Activated CD4-positive, alpha-beta T cell treated with anti-CD3 and anti-CD28 coated beads, Interleukin-2, amount 10 ng/mL, durations not matched to agents 24 days and 14 days (primary cell): ENCODE measurements at places on chromosomes 3 and 15. TPM values are rescaled to one million over a fixed set of nuclear protein-coding genes. Genes with fewer than 3 reads are reported as not detected.
A peak's percentile ranks its signal among the peaks of the same experiment; 100 is the strongest.

DNA sequence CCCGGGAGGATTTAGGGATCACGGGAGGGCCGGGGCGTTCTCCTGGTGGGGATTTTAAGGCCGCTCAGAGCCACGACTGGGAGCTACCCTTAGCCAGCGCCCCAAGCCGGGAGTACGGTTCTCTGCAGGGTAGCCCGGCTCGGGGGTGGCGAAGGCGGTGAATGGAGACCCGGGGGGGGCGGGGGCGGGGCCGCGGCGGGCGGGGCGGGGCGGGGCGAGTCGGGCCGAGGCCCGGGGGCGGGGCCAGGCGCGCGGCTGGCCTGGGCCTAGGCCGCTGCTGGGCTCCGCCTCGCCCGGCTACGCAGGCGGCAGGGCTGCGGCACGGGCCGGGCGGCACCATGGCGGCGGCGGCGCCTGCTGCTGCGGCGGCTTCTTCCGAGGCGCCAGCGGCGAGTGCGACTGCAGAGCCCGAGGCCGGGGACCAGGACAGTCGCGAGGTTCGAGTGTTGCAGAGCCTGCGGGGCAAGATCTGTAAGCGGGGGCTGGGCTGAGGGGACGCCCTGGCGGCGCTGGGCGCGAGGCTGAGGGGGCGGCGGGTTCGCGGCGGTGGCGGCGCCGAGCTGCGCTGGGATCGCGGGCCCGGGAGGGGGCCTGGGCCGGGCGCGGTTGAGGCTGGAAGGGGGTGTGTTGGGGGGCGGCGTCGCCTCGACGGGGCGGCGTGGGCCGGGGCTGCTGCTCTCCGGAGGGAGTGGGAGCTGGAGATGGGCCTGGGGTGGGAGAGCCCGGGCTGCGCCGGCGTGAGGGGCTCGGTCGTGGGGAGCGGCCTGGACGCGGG lies at the start of gene RASA2:
Gene RASA2, plus strand, starts transcription at position 282 of the 775 bp plus-strand sequence. Its CDS starts 57 bp downstream, at position 339.
- peak; percentile 90 for DNase-seq

Gene SLC6A1
- total RNA-seq: not detected in 2 replicates

DNA sequence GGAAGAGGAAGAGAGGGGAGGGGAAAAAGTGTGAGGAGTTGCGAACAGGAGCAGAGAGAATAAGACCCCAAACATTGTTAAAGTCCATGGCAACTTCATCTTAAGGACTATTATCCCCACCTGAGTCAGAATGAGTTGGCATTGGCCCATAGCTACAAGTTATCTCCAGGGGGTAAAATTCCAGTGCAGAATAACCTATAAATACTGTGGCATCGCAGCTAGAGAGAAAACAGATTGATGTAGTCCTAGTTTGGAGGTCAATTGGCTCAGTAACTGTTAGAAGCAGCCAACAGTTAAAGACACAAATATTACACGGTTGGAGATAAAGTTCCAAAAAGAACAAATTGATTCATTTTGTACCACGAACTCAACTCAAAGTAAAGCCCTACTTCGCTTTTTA lies 313.9 kb upstream of the CCDC54 start:
- DNase-seq: no peak

Gene FAM107A
- not detected in 2 replicates for total RNA-seq

Gene NOX5
- not detected in 2 replicates for total RNA-seq

DNA sequence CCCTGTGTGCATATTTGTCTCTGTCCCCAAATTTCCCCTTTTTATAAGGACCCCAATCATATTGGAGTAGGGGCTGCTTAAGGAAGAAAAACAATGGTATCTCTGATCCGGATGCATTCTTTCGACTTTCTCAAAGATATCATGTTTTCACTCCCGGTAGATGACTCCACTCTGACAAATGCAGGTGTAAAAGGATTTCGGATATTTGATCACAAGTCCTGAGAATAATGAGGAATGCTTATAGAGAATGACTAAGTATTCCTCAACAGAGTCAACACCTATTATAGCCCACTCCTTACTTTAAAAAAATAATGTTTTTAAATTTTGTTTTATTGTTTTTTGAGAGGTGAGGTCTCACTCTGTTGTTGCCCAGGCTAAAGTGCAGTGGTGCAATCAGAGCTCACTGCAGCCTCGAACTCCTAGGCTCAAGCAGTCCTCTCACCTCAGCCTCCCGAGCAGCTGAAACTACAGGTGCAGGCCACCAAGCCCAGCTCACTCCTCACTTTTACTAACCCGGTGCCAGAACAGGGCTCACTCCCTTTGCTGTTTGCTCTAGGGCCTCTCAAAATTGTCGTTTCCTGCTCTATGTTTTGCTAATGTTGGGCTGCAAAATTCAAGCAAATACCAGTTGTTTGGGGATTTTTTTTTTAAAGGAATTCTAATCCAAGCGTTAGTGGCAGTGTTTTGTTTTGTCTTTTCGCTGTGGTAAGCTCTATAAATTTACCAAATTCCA lies 24.6 kb downstream of the COL8A1 start:
- no peak for DNase-seq

Gene ZNF80
- total RNA-seq: 0.19 and 0.21 TPM in 2 replicates

Gene RTP4
- total RNA-seq: 3.0 and 3.4 TPM in 2 replicates
